ENCODE measurements at places on chromosomes 2 and 18.

DNA sequence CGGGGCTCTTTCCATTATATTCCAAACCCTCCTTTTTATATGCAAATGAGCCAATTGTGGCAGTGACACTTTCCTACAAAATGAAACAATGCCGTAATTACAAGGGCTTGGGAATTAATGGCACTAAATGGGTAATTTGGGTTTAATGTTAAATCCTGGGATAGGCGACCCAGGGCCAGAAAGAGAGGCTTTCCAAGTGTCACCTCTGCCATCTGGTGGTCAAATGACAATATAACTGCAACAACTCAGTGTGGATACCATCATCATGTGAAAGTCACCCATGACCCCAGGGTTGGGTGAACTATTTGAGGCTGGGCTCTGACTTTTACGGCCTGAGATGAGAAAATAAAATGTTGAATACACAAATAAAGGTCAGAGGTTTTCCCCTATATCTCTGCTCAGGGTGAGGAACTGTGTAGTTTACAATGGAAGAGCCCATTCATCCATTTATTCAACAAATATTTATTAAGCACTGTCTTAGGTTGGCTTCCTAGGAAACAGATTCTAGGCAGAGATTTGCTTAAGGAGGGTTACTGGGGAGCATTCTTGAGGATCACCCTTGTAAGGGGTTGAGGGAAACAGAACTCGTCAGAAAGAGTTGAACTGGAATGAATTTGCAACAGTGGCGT, 13.6 kb upstream of the THADA start:
- peak; percentile 54 for DNase-seq

DNA sequence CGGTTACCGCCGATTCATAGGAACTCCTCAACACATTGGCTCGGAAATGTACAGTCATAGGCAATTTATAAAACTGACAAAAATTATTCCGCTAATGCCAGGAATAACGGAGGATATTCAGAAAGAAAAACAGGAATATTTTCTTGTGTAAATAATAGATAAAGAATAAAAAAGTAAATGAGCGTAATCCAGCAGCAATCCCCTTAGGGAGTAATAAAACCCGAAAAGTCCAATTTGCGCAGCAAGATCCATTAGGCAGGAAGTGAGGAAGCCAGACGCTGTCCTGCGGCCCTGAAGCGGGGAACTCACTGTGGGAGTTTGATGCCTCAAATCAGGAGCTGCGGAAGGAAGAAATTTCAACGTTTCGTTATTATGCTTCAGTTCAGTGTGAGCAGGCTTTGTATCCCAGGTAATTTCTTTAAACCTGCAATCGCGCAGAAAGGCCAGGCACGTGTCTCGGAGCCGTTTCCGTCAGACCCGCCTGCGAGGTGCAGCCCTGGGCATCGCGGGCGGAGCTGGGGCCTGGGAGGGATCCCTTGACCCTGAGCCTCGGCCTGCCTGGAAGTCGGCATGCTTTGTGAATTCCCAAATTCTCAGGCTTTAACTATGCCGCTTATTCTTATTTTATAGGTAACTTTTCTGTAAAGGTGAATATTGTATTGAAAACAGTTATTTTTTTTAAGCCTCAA, 180.9 kb upstream of the ALKAL2 start:
- DNase-seq = peak; percentile 48

- DNase-seq = no peak
Observed at GRCh38 chr2:230961091-230961491, 34.8 kb upstream of the SPATA3 start.

DNA sequence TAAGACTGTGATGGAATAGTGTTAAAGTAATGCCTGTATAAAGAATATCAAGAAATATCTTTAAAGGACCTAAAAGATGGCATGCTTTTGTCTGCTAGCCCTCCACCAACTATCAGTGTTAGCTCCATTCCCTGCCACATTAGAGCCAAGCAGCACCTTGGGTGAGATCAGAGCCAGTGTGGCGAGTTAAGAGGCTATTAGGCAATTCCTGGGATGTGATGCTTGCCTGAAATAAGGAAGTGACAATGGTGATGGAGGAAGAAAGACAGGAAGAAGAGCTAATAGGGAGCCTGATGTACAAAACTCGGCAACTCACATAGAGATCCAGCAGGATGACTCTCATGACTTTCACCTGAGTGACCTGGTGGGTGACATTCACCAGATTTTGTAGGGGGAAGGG, 143.5 kb downstream of the ZEB2 start:
- DNase-seq = no peak

DNA sequence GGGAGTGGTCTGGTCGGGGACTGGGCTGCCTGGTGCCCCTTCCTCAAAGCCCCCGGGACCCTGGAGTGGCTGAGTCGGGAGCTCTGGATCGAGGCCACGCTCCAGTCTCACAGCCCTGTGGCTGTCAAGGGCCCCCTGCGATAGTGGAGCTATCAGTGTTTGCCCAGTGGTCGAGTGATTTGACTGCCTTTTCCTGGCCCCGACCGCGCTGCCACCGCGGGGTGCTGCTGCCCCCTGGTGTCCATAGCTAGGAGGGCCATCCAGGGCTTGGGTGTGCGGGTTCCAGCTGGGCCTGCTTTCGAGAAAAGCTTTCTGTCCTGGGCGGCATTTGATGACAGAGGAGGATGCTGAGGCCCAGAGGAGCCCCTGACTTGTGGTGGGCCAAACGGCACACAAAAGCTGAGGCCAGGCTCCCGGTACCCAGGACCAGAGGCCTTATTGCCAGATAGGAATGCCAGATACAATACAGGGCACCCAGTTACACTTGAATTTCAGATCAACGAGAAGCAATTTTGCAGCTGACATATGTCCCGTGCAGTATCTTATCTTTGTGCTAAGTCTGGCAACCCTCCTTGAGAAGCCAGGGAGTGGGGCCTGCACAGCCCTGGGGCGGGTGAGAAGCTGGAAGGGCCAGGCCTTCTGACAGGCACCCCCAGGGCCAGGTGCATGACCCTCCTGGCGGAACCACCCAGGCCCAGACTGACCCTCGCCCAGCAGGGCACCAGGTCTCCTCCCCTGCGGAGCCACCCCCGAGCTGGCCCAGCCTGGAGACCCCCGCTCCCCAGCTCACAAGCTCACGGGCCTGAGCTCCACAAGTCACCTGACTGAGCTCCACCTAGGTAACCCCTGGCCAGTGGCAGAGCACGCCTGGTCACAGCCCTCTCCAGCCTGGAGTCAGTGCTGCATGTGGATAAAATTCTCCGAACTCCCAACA, 13.0 kb downstream of the ODC1 start:
- peak; percentile 91 for DNase-seq

GRCh38 chr2:162795312-162795711, 43.3 kb downstream of the KCNH7 start:
- DNase-seq = no peak
